Suppressor macrophage (primary cell): ENCODE measurements at places on chromosomes 7 and 10.

GRCh38 chr10:767211-767610 is 77.7 kb upstream of the DIP2C start:
- no peak for DNase-seq

- DNase-seq: no peak
These were observed 49.5 kb upstream of the ZNF138 start for GRCh38 chr7:64744680-64745079.

DNA sequence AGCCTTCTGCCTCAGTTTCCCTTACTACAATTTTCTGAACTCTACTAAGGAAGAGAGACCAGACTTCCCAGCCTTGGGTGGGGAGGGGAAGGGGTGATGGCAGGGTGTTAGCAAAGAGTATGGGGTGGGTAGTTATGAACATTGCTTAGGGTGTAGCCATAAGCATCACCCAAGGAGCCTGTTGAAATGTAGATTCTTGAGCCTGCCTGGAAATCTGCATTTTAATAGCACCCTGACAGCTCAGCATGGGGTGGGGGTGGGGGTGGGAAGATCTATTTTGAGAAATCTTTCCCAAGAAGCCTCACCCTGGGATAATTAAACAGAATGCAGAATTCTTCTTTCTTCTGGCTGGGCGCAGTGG is 164.8 kb downstream of the NRF1 start:
- DNase-seq: no peak

GRCh38 chr7:155950898-155951553 is 138.8 kb upstream of the SHH start:
- no peak for DNase-seq

GRCh38 chr10:17455015-17455520 is 673 bp upstream of the ST8SIA6 start:
- DNase-seq: no peak
